Fibroblast of mammary gland (primary cell): ENCODE measurements at places on chromosomes 7 and 10.

GRCh38 chr7:129688503-129689222 is 77.1 kb downstream of the NRF1 start:
- no peak for DNase-seq

- DNase-seq, result no peak
Observed at GRCh38 chr7:137258552-137258951, 85.0 kb downstream of the PTN start.

GRCh38 chr7:99028261-99028973 is 115.5 kb downstream of the SMURF1 start:
- DNase-seq, result no peak

- peak; percentile 38 for DNase-seq
Observed at GRCh38 chr7:51025668-51026067, 243.0 kb upstream of the GRB10 start.

- DNase-seq, result no peak
Observed at GRCh38 chr10:100829933-100830727, 82.6 kb upstream of the SLF2 start.

- DNase-seq, result peak; percentile 97
Observed at GRCh38 chr10:62050893-62051433, 149.5 kb downstream of the ARID5B start.

DNA sequence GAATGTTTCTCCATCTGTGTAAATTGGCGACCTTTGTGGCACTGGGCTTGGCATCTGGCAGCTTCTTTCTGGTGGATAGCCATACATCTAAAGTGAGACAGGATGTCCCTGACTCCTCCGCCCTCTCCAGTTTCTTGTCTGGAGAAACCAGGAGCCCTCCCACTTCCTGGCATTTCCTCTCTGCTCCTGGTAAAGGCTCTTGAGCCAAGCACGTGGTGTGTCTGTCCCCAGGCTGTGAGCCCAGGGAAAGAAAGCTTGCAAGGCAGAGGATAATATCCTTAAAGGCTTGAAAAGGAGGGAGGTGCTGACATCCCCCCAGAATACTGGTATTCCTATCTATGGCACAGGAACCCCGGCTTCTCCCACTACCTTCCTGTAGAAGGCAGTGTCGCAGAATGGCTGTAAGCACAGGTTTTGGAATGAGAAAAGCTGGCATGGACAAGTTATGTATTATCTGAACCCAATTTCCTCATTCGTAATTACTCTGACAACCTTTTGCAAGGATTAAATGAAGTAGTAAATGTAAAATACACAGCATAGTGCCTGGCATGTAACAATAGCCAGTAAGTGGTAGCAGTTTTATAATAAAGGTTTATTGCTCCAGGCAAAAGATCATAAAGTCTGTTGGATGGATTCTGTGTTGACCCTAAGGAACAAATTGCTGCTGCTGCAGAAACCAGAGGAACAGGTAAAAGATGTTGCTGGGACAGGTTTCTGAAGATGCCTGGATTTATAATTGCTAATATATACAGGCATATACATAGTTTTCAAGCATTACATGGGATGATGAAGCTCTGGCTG is 11.8 kb upstream of the ACSL5 start:
- peak; percentile 80 for DNase-seq

DNA sequence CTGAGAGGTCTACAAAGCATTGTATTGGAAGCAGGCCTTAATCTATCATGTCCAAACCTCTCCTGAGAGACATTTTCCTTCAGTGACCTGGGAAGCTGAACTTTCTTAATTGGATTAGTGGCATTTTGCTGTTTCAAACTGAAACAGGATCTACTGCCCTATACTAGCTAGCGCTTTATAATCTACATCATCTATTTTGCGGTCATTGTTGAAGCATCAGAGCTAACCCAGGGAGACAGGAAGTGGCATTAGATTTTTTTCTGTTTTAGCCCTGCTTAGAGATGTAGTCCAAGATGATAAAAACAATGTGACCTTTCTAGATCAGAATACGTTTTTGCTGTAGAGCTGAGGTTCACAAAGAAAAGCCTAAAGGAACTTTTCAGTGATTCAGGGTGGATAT is 147.4 kb upstream of the AGR3 start:
- DNase-seq, result no peak

GRCh38 chr7:45311597-45311996 is 154.0 kb downstream of the RAMP3 start:
- DNase-seq, result no peak

GRCh38 chr7:16742547-16742946 is 11.0 kb upstream of the TSPAN13 start:
- no peak for DNase-seq

- DNase-seq, result no peak
Observed at GRCh38 chr10:130336617-130337304, 200.6 kb downstream of the GLRX3 start.

DNA sequence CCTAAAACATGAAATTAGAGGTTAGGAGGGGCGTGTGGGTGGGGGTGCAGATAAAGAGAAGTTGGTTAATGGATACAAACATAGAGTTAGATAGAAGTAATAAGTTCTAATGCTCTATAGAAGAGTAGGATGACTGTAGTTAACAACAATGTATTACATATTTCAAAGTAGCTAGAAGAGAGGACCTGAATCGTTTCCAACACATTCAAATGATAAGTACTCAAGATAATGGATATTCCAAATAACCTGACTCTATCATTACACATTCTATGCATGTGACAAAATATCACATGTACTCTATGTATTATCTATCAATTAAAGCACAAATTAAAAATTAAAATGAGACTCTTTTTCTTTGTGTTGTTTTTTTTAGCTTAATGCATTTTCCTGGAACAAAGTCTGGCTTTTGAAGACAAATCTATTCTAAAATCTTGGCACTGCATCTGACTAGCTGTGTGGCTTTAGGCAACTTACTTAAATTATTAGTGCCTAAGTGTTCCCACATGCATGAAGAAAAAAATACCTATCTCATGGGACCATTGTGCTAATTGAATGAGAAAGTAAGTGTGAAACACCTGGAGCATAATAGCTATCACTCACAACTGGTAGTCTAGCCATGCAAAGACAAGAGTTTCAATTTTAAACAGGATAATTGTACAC is 75.7 kb downstream of the SEMA3C start:
- DNase-seq, result no peak

DNA sequence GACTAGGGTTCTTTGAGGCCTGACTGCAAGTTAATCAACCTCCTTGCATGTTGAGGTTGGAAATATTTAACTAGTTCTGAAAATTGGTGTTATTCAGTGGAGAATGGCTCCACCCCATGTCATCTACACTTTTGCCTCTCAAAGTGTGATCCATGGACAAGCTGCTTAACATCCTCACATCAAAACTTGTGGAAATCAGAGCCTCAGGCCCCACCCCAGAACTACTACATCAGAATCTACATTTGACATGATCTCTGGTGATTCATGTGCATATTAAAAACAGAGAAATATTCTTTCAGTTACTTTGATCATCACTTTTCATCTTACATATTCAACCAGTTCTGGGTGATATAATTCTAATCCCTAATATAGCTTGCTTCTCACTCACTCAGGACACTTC is 632.9 kb downstream of the ARL4A start:
- no peak for DNase-seq

GRCh38 chr10:121049489-121049888 is 198.3 kb downstream of the WDR11 start:
- DNase-seq, result no peak

DNA sequence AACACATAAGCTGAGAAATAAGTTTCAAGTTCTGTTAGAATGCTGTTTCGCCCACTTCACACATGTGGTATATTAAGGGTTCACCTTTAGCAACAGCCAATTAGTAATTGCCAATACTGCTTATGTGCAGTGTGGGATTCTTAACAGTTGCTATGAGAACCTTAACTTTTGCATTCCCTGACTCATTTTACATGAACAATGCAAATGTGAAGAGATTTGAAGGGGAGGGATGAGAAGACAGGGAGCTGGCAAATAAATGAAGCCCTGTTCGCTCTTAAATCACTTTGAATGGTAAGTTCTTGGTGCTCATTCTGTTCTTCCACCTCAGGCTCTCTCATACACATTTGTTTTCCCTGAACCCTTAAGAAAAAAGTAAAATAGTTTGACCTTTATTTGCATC is 82.3 kb downstream of the LRRC4 start:
- no peak for DNase-seq

DNA sequence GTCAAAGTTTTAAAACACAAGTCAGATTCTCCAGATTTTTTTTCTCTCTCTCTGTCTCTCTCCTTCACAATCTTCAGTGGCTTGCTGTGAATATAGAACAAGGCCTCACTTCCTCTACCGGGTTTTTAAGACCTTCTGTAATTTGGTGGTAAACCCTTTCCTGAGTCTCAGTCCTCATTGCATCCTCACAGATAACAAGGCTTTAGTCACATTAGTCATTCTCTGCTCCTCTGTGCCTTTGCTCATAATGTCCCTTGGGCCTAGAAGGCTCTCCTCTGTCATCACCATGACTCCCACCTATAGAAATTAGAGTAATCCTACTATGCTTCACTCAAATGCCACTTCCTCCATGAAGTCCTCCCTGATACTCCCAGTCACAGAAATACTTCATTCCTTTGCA is 172.7 kb upstream of the HPS1 start:
- DNase-seq, result peak; percentile 28

GRCh38 chr7:42460933-42461332 is 223.9 kb upstream of the GLI3 start:
- no peak for DNase-seq
